ENCODE measurements at places on chromosomes 2 and 18.

DNA sequence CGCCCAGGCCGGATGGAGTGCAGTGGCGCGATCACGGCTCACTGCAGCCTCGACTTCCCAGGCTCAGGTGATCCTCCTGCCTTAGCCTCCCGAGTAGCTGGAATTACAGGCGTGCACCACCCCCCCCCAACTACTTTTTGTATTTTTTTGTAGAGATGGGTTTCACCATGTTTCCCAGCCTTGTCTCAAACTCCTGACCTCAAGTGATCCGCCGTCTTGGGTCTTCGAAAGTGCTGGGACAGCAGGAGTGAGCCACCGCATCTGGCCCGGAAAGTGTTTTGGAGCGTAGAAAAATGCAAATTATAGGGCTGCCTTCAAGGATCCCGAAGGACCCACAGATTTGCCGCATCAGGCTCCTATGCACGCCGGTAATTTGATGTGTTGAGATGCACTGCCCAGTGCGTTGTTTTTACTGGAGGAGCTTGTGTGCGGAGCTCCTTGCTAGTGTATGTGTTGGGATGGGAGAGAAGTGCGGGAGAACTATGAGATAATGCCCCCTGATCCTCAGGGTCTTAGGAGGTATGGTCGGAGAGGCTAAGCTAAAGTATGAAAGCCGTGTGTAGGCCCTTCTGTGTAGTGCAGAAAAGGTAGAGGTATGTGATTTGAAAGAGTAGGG lies 1.2 kb upstream of the CLASP1 start:
- no peak for DNase-seq

DNA sequence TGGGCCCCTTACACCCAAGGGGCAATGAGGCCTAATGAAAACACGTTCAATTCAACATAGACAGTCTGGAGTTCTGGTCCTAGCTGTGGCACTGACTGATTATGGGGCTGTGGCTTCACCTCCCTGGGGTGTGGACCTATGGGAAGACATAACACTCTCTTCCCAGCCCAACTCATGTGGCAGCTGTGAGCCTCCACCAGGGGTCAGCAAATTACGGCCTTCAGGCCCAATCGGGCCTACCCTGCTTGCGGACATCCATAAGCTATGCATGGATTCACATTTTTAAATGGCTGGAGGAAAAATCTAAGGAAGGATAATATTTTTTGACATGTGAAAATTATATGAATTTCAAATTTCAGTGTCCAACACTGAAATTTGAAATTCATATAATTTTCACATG lies 101.3 kb downstream of the LOXHD1 start:
- DNase-seq = no peak

- no peak for DNase-seq
Measured at GRCh38 chr2:75321599-75321922, 122.2 kb upstream of the TACR1 start.

DNA sequence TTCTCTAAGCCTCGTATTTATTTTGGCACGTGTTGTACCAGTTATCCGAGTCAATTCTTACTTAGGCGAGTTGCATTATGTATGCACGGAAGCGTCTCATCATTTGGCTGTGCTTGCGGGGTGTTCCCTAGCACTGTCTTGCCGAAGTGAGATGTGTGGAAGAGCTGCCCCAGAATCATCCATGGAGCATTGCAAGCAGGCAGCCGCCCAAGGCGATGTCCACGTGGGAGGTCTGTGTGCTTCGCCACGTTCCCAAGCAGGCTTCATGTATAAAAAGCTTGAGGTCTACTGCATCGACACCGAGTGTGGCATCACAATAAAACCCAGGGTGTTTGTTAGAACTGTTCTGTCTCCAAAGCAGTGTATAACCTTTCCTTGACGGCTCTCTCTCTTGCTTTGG lies 849.9 kb downstream of the DCDC2C start:
- DNase-seq = no peak
